Iris pigment epithelial cell (primary cell): ENCODE measurements at places on chromosomes 5 and 9.

DNA sequence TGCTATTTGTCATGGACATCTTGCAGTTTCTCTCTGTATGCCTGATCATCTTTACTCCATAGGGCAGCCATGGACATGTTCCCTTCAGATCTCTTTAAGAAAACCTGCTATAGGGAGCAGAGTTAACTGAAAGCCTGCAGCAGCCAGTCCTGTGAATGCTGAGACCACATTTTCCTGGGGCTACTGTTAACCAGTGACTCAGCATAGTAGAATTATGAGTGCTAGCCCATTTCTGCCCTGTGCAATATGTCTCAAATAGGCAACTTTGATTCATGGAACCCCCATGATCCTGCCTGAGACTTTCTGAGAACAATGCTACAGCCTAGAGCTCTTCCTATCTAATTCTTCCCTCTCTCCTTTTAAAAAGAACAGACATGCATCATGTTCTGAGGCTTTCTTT is 624.2 kb downstream of the CHSY3 start:
- DNase-seq = peak; percentile 76

GRCh38 chr5:122390694-122391093 is 78.7 kb downstream of the SNCAIP start:
- DNase-seq = no peak

- DNase-seq = no peak
These were observed 103.6 kb downstream of the HSPA4 start for GRCh38 chr5:133155326-133155969.

DNA sequence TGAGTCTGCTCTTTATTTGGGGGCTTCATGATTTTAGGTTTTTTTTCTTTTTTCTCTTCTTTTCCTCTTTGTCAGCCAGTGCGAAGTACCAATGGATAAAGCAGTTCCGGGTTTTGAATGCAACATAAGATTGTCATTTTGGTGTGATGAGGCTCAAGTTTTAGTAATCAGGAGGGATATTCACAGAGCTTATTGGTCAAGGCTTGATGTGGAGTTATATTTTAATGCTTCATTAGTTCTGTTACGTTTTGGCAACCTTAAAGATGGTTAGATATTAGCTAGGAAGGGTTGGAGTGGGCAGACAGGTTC is 1.4 kb downstream of the PIK3R1 start:
- peak; percentile 41 for DNase-seq

- no peak for DNase-seq
These were observed 142.7 kb downstream of the CACNA1B start for GRCh38 chr9:138020120-138020794.

DNA sequence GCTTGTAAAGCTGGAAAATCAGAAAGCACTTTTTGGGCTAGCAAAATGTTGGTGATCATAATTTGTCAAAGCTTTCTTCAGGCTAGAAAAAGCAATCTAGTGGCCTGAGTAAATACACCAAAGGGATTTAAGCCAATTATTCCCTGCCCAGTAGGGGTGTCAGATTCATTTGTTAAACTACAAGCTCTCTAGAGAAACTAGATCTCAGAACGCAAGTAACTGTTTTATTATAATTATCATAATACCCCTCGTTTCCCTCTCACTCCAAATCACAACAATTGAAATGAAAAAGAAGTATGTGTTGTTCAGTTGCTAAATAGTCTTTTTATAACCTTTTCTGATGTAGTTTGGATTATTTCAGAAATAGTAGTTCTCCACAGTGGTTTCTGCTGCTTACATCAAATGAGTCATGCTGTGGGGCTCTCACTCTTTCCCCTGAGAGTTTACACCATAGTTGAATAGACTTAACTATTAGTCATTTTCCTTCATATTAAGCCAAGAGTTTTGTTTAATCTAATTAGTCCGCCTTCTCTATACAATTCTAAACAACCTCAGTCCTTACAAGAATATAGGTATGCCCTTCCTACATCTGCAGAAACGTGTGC is 918.6 kb upstream of the DMAC1 start:
- DNase-seq = peak; percentile 30

- no peak for DNase-seq
These were observed 33.7 kb downstream of the TGFBR1 start for GRCh38 chr9:99138424-99139284.

- DNase-seq = peak; percentile 84
These were observed 7.2 kb downstream of the NDUFS6 start for GRCh38 chr5:1808439-1808838.

DNA sequence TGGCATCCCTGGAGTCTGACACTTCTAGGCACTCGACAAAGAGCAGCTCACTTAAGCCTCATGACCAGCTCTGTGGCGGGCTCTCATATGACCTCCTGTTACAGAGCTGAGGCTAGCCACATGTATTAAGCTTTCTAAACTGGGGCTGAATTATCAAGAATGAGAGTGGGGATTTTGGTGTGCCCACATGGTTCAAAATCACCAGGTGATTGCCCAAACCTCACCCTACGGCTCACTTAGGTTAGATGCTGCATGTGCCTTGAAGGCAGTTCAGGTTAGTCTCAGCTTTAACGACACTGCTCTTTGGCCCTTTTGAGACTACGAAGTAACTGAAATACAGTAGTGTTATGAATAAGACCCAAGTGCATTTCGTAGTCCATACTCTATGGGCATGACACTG is 39.4 kb upstream of the SMIM32 start:
- no peak for DNase-seq

- DNase-seq = no peak
These were observed 276.7 kb downstream of the SYK start for GRCh38 chr9:91078369-91078695.

- no peak for DNase-seq
These were observed 14.2 kb upstream of the RGS3 start for GRCh38 chr9:113449376-113449775.

DNA sequence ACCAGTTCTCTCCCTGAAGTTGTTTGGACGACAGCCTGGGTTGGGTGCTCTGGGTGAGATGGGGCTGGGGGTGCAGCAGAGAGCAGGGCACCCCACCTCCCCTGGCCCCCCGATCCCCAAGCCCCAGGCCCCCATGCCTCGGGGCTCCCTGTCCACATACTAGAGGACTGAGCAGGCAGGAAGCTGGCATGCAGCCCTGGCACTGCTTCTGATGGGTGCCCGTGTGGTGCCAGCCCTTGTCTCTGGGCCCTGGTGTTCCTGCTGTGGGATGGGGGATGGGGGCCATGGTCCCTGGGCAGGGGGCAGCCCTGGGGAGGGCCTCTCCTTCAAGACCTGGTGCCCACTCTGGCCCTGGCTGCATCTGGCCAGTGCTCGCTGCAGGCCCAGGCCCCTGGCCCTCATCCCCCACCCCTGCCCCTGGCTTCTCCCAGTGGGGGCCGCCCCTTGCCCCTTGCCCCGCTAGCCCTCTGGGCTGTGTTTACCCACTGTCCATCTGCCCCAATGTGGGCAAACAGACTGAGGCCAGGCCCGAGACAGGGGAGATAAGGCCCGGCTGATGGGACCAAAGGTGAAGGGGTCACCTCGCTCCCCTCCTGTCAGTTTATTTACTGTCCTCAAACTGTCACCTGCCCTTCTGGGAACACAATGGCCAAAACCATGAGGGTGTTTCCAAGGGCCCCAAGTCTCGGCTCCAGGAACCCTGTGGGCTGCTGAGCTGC is 67.3 kb upstream of the RXRA start:
- no peak for DNase-seq

- peak; percentile 17 for DNase-seq
These were observed 50.4 kb upstream of the FAM170A start for GRCh38 chr5:119578937-119579336.

DNA sequence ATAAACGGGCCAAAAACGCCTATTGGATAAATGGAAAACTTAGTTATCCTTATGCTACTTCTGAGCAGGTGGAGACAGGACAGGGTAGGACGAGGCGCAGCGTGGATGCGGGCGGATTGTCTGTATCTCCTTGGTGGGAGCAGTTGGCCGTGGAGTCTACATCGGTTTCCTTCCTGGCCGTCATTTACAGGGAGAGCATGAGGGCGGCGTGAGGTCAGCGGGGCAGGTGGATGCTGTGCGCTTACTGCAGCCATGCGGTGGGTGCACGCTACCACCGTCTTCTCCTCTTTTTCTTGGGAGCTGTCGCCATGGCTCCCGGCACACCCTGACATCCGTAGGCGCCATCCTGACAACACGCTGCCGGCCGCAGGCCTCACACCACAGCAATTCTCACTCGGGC is 121.3 kb downstream of the ADAMTS2 start:
- DNase-seq = no peak

DNA sequence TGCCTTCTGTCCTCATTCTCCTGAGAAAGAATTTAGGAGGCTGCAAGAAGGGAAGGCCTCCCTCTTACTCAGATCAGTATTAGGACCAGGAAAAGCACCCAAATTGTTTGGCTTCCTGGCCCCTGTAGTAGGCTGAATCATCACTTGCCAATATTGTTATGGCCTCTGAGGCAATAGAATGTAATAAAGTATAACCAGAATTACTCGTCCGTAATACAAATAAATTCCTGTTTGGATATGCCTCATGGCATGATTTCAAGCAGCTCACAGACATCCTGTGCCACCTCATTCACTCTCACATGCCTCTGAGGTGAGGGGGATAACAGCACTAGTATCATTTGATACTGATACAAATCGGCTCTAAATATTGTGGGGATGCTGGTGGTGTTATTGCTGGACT is 427.3 kb downstream of the ISL1 start:
- no peak for DNase-seq

GRCh38 chr5:173615884-173616576 is 420 bp downstream of the BOD1 start:
- peak; percentile 85 for DNase-seq

- DNase-seq = no peak
These were observed 18.3 kb downstream of the PRDM9 start for GRCh38 chr5:23525751-23526150.

- no peak for DNase-seq
These were observed 985 bp upstream of the WDR38 start for GRCh38 chr9:124852121-124852828.

- DNase-seq = no peak
These were observed 1774.7 kb upstream of the ACO1 start for GRCh38 chr9:30609713-30610112.

DNA sequence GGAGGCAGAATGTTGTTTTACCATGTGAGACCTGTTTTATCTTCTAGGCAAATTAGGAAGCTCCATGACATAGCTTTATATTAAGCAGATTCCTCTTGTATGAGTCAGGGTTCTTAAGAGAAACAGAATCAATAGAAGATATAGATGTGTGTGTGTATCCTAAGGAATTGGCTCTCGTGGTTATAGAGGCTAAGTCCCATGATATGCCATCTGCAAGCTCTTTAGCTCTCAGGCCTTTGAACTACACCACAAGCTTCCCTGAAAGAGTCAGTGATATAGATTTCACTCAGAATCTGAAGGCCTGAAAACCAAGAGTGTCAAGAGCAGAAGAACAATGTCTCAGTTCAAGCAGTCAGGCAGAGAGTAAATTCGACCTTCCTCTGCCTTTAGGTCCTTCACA is 365.8 kb upstream of the ZNF608 start:
- DNase-seq = peak; percentile 39

DNA sequence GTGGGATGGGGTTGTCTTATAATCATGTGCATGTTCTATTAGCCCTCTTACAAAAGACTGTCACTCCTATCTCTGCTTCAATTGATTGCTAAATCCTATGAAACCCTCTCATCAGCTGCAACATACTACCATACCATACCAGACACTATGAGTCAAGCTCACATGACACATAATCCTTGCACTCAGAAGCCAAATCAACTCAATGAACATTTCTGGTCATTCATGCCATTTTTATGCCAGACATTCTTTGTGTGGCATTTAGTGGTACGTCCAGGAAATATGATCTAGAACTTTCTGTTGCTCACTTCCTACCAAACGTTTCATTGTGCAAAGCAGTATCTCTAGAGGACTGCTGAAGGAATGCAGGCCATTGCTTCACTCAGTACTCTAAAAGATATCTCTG is 159.2 kb upstream of the GNA14 start:
- DNase-seq = peak; percentile 98

DNA sequence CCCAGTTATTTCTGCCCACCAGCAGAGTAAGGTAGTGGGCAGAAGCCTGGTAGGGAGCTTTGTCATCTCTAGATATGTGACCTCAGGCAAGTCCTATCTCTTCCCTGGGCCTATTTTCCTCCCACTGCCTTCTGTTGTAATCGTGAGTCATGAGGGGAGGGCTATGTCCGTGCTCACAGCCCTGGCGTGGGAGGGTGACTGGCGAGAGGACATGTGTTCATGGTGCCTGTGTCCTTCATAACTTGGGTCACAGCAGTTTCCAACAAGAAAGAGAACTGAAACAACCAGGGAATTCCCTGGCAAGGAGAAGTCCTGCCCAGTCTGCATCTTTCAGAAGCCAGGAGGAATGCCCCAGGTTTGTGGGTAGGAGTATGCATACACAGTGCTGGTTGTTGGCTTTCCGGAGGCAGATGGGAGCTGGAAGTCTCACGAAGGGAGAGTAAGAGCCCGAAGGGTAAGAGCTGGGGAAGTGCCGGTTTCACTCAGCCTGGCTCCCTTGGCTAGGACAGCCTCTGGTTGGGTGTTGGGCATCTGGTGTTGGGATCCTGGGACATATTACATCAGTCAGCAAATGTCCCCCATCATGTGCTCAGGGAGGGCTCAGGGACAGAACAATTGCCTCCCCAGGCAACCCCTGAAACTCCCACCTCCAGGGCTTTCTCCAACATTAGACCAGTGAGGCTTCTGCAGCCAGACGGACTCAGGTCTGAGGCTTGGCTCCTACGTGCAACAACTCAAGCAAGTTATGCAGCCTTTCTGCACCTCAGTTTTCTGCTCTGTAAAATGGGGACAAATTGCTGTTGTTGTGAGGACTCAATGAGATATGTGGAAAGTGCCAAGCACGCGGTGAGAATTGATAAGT is 4.3 kb upstream of the TIFAB start:
- DNase-seq = peak; percentile 93

GRCh38 chr9:122463828-122464632 is 13.7 kb downstream of the OR1J1 start:
- DNase-seq = peak; percentile 19

GRCh38 chr5:57117596-57117995 is 56.3 kb upstream of the GPBP1 start:
- peak; percentile 5 for DNase-seq

DNA sequence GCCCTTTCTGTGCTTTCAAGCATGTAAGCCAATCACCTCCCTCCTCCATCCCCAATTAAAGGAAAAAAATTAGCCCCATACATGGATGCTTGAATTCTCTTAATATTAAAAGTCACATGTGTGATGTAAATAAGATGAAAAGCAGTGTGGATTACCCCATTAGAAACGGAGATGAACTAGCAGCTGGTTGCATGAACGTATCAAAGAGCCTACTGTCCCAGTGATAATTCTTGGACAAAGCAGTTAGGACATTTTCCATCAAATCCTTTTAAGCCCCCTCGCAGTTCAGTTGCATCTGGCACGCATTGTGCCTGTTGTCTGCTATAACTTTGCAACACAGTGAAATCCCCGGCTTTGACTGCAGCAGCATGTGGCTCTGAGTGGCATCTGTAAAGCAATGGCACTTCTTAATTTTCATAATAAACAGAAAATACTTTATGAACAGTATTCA is 285.6 kb downstream of the FBXL7 start:
- no peak for DNase-seq

DNA sequence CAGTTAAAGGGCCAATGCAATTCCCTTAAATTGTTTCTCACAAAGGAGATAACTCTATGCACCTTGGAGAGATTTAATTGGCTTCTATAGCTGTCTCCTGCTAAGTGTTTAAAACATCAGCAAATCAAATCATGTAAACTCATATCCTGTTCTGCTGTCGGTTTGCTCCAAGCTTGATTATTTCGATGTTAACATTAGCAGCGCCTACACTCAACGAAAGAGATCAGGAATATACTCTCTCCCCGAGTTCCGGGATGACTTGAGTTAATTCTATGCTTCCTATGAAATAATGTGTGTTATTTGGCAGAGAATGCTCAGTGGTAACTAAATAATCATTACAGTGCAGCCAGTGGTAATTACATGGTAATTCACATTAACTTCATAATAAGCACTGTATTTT is 338.6 kb downstream of the EBF1 start:
- DNase-seq = no peak

GRCh38 chr5:155822177-155822576 is 504.8 kb upstream of the SGCD start:
- DNase-seq = no peak
